ENCODE measurements at places on chromosomes 13 and 19.

GRCh38 chr19:1133471-1133929 is 29.7 kb downstream of the GPX4 start:
- peak; percentile 77 for DNase-seq

DNA sequence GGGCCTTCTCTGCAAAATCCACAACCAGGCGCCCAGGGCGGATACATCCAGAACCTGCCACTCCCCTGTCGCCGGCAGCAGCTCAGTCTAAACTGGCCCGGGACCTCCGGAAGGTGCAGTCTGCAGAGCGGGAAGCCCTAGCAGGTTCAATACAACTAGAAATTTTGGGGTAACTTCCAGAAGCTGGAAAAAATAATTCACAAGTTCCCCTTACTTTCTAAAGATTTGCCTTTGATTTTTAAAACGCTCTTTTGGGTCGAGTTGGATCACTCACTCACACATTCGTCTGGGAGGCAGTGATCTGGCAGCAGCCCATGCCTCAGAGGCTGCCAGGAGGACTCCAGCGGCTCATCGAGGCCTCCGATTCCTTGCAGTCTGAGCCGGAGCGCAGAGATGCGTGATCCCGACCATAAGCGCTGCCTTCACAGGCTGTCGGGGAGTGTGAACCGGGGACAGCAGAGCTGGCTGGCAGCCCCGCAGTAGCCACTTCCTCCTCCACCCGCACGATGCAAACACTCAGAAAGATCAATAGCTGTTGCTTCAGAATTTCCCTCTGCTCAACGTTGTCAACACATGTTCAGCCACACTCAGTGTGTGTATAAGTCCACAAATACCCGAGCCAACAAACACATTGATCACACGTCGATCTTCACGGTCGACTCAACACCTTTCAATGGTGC is 35.6 kb upstream of the ZNF507 start:
- DNase-seq: no peak

GRCh38 chr19:7454998-7455397 is 33.8 kb downstream of the PEX11G start:
- DNase-seq: no peak

GRCh38 chr19:16141043-16141442 is 2.4 kb upstream of the HSH2D start:
- no peak for DNase-seq

DNA sequence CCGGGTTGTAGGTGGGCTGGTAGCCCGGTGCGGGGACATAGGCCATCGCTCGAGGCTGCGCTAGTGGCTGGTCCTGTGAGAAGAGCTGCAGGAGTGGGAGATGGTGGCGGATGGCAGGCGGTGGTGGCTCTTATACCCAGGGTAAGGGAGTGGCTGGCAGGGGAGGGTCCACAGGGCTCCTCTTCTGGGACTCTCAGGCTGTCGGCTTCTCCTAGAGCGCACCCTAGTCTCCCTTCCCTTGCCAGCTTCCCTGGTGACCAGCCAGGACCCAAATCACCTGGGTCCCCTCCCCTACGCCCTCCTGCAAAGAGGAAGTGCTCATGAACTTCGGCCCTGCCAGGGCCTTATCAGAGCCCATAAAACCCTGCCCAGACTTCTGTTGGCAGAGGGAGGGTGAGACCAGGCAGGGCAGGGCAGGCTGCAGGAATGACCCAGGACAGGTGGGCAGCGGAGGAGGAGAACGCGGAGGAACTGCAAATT is at the start of gene LGALS4:
Gene LGALS4, minus strand, starts transcription at position 105 of the 480 bp plus-strand sequence. Its CDS starts 59 bp downstream, at position 46.
- DNase-seq: no peak

DNA sequence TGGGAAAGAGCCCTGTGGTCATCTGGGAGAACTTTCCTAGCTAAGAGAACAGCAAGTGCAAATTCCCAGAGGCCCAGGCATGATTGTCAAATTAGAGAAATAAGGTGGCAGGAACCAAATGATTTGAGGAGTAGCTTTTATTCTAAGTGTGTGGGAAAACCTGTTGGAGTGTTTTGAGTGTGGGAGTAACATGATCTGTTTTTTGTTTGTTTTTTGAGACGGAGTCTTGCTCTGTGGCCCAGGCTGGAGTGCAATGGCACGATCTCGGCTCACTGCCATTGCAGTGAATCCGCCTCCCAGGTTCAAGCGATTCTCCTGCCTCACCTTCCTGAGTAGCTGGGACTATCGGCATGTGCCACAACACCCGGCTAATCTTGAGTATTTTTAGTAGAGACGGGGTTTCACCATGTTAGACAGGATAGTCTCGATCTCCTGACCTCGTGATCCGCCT is 2.4 kb downstream of the SAE1 start:
- DNase-seq: no peak

DNA sequence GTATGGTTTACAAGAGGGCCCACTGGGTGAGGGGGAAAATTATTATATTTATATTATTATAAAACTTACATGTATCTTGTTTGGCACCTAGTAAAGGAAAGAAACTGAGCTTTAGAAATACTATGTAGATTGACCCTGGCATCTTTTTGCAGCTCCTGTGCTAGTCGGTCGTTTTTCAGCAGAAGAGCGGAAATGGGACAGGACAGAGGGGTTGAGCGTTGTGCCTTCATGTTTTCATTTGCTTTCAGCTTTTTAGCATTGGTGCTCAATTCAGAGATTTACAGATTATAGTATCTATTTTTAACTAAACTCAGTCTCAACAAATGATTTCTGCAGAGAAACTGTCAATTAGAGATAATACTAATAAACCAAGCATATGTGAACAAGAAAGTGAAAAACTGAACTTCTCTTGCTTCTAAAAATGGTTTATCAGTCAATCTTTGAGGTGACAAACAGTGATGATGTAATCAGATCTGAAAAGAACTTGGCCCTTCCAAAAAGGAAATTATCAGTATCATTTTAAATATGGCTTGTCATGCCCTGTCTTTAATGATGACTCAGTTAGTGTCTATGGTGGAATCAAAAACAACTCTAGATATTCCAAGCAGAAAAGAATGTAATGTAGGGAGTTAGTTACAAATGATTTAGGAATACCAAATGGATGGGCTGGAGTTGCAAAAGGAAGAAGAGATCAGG is 56.9 kb upstream of the KCTD4 start:
- DNase-seq: no peak

DNA sequence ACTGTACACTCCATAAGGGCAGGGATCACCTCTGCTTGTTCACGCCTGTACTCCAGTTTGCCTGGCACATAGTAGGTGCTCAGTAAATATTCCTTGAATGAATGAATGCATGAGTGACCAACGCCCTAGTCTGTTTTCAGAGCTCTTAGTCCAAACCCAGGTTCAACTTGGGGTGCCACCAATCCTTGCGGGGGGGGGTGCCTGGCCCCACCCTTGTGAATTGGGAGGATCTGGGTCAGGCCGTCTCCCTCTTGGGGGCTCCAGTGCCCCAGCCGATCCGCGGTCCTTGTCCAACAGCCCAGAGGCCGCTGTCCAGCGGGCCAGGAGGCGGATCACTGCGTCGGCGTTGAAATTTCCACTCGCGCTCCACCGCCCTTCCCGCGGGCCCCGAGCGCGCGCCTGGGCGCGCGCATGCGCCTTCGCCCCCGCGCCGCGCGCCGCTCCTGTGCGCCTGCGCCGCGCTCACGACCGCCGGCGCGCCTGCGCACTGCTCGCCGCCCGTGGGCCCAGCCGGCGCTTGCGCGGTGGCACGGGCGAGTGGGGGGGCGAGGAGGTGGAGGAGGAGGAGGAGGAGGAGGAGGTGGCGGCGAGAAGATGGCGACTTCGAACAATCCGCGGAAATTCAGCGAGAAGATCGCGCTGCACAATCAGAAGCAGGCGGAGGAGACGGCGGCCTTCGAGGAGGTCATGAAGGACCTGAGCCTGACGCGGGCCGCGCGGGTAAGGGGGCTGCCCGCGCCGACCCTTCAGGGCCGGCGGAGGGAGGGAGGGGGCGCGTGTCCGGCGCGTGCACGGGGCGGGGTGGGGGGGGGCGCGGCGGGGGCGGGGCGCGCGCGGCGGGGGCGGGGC is at the start of gene CRTC1:
Gene CRTC1, plus strand, starts transcription at position 572 of the 849 bp plus-strand sequence. Its CDS starts 23 bp downstream, at position 595.
- peak; percentile 95 for DNase-seq

- DNase-seq: no peak
Observed at GRCh38 chr13:69737129-69737935, 370.3 kb upstream of the ATXN8OS start.

DNA sequence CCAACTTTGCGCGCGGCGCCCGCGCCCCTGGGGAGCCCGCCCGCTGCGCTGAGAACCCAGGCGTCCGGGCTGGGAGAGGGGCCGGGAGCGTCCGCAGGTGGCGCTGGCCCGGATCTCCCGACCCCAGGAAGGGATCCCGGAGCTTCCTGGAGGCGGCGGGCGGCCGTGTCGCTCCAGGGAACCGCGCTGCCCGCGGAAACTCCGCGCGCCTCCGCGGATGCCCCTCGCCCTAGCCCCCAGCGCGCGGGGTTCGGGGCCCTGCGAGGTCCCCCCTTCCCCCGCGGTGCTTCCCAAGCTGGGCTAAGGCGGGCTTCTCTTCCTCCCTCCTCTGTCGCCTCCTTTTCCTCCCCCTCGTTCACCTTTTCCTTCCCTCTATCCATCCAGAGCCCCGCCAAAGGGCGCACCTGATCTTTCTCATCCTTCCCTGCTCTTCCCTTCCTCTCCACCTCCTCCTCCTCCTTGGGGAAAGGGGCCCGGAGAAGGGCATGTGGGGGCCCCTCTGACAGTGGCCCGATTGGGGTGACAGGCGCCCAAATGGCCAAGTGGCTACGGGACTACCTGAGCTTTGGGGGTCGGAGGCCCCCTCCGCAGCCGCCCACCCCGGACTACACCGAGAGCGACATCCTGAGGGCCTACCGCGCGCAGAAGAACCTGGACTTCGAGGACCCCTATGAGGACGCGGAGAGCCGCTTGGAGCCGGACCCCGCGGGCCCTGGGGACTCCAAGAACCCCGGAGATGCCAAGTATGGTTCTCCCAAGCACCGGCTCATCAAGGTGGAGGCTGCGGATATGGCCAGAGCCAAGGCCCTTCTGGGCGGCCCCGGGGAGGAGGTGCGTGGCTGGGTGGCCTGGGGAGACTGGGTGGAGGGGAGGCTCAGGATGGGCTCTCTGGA is 710 bp downstream of the SHD start:
- DNase-seq: no peak

DNA sequence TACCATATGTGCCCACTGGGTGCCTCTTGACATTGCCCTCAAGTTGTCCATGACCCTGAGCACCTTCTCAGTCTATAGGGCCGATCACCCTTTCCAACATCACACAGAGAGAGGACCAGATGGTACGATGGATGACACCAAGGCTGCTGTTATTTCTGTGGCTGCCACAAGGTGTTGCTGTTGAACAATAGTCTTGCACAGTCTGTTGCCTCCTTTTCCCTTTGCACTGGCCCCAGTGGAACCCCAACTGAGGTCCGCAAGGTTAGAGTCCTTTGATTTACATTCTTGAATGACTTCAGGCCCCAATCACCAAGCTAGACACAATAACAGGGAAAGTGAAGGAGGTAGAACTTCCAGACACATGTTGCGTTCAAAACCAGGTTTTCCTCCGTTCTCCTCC is 52.0 kb downstream of the TINCR start:
- no peak for DNase-seq

DNA sequence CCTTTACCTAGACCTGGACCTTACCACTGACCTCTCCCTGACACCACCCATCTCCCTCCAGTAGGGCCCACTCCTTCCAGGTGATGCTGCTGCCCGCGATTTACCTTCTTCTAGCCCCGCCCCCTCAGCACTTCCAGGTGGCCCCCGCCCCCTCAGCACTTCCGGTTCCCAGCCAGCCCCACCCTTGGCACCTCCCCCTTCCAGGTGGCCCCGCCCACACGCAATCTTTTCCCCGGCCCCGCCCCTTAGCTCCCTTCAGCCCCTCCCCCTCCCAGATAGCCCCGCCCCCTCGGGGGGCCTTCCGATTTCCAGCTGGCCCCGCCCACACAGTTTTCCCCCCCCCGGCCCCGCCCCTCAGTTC is 586 bp downstream of the LIG1 start:
- DNase-seq: peak; percentile 93

GRCh38 chr19:6732803-6733337 is 4.5 kb downstream of the GPR108 start:
- DNase-seq: no peak

DNA sequence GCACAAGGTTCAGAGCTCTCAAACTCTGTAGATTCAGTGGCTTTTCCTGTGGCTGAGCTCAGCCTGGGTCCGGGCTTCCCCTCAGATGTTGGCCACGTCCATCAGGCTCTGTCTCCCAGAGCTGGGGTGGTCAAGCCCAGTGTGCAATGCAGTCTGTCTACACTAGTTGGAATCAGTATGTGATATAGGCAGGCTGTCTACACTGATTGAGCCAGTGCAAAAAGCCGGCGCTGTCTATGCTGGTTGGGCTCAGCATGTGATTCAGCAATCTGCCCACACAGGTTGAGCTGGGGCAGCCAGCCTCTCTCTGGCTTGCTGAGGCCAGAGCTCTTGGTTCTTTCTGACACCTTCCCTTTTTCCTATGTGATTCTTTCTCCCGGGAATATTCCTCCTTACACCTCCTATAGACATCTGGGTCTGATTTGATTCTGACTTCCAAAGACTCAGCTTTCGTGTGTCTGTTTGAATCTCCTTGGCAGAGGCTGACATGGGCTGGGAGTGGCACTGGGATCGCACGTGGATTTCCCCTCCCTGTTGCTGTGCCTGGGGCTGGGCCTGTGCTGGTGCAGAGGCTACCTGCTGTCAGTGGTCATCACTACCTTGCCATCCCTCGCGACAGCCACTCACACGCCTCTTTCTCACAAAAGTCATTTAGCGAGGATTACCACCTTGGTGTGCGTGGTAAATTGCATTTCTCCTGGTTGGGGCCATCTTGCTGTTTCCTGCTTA is 9.3 kb downstream of the CHST8 start:
- DNase-seq: no peak

- no peak for DNase-seq
Observed at GRCh38 chr19:4288091-4288777, 9.2 kb downstream of the SHD start.

GRCh38 chr13:23622985-23623384 is 52.8 kb downstream of the TNFRSF19 start:
- DNase-seq: no peak

DNA sequence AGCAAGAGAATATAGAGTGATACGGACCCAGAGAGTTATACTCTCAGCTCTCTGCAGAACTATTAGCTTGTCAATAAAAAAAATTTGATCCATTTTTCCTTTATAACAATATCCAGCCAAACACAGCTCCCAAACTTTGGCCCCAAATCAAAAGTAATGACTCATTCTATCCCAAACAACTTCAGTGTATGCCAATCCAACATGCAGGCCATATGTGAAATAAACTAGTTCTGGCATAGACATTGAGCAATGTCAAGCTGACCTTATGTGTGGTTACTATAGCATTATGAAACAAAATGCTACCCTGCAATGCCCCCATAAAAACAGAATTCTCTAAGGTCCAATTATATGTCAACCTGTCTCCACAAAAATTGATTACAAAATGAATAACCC is 209.5 kb downstream of the DNAJC15 start:
- DNase-seq: no peak

DNA sequence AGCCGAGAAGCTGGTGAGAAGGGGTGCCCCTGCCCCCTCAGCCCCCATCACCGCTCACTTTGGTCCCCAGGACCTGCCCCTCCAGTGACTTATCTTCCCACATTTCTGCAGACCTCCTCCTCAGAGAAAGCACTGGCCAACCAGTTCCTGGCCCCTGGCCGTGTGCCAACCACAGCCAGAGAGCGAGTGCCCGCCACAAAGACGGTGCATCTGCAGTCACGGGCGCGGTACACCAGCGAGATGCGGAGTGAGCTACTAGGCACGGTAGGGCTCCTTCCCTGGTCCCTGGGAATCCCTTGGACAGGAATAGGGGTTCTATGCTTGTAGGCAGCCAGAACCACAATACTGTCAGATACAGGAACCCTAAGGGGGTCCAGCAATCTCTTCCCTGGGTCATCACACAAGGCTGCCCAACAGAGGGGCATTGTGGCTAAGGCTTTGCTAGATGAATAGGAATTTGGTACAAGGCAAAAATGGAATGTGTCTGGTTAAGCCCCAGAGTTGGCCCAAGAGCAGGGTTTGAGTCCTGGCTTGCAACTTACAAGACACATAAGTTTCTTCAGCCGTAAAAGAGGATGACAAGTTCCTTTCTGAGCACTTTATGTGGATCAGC is 1.0 kb downstream of the USE1 start:
- DNase-seq: no peak

Data from CD4-positive, alpha-beta T cell treated with Interleukin-17A for 4 hours (primary cell).